GM12864 (cell line): ENCODE measurements at places on chromosomes 11 and 22.

DNA sequence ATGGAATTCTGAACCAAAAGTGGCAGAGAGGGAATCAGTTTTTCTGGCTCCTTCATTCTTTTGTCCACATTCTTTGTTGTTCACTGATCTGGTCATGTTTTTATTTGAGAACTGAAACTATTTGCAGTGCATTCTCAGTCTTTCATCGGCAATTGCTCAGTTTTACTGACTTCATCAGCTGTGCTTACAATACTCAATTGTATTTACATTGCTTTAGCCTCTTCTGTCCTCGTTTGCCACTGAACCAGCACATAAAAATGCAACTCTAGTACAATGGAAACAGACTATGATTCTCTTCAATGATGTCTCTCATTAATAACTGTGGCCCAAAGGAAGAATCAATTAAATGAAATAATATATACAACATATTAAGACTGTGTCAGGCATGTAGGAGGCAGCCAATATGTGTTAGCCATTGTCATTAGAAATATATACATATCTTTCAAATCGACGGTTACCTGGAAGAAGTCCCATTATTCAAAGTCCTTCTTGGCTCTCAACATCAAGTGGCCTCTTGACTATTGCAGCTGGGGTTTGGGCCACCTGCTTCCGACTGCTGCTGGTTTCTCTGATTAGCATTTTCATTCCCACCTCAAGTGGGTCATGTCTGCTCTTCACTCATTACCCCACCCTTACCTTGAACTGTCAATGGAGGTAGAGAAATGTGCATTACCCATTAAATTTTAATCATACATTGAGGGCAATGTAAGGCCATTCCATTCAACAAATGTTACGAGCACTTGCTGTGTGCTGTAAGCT lies 600.1 kb downstream of the INSC start:
- DNase-seq: no peak

- no peak for DNase-seq
Measured at GRCh38 chr22:46112405-46112804, 37.9 kb upstream of the PPARA start.

DNA sequence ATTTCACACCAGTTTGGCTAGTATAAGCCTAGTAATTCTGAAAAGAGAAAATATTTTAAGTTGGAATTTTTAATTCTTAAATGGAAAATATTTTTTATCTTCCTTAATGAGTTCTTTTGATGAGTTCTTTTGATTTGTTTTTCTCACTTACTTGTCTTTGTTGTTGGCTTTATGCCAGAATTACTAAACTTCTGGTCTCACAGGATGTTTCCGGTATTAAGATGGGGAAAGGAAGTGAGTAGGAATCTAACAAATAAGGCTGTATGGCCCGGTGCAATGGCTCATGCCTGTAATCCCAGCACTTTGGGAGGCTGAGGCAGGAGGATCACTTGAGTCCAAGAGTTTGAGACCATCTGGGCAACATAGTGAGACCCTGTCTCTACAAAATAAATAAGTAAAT lies 106.4 kb downstream of the ARHGAP42 start:
- no peak for DNase-seq

DNA sequence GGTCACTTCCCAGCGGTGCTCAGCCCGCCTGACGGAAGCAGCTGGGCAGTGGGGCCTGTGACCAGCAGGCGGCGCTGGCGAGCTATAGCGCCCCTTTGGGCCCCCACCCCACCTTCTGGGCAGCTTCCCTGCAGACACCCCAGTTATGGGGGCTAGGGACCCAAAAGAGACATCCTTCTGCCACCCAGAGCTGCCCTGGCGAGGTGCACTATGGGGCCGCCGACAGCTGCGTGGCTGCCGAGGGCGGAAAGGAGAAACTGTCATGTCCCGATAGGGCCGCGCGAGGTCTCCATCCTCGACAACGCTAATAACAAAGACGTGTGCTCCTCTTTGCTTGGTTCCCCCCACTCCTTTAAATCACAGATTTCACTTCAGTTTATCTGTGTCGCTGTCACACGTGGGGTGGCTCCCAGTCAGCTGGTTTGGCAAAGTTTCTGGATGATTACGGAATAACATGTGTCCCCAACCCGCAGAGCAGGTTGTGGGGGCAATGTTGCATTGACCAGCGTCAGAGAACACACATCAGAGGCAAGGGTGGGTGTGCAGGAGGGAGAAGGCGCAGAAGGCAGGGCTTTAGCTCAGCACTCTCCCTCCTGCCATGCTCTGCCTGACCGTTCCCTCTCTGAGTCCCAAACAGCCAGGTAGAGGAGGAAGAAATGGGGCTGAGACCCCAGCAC lies 673 bp upstream of the MYO7A start:
- no peak for DNase-seq

- no peak for DNase-seq
Measured at GRCh38 chr11:47571357-47571729, 5.9 kb downstream of the PTPMT1 start.

DNA sequence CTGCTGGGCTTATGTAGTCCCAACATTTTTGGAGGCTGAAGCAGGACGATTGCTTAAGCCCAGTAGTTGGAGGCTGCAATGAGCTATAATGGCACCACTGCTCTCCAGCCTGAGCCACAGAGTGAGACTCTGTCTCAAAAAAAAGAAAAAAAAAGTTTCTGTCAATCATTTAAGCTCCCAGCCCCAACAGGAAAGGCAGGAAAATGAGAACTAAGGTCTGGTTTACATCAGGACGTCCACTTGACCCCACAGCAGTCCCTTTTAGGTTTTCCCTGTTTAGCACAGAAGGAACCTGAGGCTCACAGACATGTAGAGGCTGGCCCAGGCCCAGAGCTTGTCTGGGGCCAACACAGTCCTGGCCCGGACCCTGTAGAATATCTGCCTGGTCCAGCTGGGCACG lies 9.2 kb upstream of the TTLL1 start:
- no peak for DNase-seq

DNA sequence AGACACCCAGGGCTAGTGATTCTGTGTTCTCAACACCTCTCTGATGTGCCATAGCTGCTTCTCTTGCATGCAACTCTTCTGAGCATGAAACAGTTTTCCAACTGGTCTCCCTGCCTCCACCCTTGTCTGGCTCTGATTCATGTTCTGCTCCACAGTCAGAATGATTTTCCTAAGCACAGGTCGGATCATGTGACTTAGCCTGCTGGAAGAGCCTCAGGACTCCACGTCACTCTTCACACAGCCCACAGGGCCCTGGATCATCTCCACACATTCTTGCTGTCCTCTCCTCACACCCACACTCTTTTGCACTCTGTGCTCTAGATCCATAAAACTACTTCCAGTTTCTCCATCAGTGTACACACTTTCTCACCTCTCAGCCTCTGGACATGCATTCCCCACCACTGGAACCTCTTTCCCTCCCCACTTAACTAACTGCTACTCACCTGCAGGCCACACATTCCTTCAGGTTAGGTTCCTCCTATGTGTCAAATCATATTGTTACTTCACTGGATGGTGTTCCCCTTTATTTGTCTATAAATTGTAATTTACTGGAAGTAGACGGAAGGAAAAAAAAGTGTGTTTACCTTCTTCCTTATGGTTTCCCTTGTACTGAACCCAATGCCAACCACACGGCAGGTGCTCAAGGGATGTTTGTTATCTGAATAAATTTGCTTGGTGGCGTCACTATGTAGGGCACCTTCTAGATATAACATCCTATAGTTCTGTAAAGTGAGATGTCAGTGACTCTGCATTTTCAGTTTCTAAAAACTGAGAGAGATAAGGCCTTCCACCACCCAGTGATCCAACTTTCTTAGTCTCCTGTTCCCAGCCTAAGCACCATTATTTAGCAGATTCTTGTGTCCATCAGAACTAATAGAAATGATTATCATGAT lies 133.7 kb downstream of the ETS1 start:
- DNase-seq: no peak

GRCh38 chr11:6323291-6323905 lies 3.1 kb upstream of the CAVIN3 start:
- no peak for DNase-seq
